Stromal cell of bone marrow (primary cell): ENCODE measurements at places on chromosomes 1 and 21.
A peak's percentile ranks its signal among the peaks of the same experiment; 100 is the strongest.

DNA sequence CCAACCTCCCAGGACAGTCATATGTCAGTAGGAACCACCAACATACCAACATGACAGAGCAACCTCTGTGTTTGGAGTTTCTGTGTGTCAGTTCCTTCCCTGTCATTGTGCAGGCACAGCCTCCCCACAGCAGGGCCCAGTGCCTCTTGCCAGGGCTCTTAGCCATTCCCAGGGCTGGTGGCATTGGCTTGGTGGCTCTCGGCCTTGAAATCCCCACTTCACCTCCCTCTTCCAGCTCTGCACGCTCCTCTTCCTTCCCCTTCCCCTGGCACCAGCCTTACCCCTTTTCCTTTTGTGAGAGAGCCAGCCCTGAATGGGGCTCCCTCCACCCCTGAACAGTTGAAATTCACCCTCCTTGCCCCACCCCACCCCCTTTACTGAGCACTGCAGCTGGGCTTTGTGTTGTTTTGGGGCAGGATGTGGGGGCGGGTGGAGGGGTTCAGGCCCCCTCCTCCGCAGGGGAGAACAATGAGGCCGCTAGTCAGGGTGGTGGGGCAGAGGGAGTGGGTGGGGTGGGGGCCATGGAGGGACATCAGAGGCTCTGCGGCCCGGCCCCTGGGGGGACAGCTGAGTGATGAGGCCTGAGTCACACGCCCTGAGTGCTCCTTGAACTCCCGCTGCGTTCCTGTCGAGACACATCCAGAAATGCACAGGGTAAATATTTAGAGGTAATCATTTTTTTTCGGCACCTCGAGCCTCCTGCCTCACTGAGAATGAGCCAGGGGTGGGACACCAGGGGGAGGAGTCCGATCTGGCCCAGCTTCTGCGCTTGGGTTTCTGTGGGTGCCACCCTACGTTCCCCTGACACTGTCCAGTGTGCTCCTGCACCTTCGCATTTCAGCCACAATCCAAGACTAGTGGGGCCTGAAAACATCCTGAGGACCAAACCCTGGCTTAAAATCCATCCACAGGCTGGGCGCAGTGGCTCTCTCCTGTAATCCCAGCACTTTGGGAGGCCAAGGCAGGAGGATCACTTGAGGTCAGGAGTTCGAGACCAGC, 28.6 kb downstream of the LGR6 start:
- no peak for DNase-seq

- no peak for DNase-seq
These were observed 91.6 kb downstream of the RGL1 start for GRCh38 chr1:183896466-183897048.

DNA sequence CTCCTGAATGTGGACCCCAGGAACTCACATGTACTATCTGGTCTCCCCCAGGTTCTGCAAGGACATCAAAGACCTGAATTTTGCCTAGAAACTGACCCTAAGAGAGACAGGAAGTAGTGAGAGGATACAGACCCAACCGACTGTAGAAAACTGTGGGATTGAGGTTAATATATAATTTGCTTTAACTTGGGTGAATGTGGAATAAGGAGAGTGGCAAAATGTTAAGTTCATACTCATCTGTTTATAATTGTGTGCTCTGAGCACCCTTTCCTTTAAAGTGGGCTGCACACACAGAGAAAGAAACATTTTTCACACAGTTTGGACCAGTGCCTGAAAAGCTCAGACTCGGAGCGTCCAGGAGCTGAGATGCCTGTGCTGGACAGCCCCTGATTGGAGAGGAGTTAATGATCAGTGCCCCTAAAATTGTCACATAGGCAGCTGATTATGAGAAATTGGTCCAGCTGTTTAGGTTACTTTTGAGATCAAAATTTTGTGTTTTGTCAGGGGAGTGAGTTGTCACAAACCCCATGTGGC, 37.2 kb downstream of the ROR1 start:
- DNase-seq: no peak

- DNase-seq: no peak
These were observed 33.1 kb upstream of the GORAB start for GRCh38 chr1:170498876-170499275.

- DNase-seq: no peak
These were observed 29.1 kb downstream of the ZBTB17 start for GRCh38 chr1:15946571-15947381.

DNA sequence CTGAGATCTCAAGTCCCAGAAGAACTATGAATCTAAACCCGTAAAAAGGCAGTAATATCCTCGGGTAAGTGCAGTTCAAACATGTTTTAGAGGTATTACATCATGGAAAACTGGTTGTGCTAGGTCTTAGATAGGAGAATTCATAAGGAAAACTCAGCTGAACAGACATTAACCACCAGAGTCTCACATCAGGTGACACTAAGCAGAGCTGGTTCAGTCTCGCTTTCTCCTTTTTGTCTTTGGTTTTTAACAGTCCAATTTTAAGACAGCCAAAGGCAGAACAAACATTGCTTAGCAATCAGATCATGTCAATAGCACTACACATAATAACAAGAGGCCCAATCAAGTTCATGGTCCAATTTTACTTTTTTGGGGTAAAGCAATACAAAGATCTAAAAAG, 63.1 kb upstream of the MUTYH start:
- no peak for DNase-seq

DNA sequence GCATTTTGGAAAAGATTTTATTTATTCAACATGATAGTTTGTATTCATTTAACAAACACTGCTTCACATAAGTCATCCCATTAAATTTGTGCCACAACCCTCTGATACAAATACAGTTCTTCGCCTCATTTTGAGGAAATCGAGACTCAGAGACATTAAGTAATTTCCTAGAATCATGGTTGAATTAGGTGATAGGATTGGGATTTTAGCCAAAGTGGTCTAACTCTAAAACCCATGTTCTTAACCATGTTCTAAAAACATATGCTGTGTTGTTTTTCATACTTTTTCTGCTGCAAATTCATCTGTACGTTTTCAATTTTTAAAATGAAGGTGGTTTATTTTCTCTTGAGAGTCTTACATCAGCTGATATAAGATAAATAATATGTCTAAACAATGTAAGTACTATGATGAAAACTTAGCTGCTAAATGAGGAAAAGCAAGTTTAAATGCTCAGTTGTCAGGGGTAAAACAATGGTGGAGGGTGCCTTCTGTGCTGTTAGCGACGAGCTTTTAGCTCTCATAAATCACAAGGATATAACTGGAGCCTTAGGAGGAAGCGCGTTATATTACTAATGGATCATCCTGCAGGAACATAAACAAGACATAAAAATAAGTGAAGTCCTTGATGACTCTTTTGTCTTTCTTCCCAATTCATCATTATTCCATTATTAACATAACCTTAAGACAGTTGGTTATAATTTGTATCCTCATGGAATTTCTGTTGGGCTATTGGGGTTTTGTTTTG, 97.7 kb downstream of the CACHD1 start:
- no peak for DNase-seq

GRCh38 chr1:156490401-156491032, 10.1 kb downstream of the MEF2D start:
- no peak for DNase-seq

DNA sequence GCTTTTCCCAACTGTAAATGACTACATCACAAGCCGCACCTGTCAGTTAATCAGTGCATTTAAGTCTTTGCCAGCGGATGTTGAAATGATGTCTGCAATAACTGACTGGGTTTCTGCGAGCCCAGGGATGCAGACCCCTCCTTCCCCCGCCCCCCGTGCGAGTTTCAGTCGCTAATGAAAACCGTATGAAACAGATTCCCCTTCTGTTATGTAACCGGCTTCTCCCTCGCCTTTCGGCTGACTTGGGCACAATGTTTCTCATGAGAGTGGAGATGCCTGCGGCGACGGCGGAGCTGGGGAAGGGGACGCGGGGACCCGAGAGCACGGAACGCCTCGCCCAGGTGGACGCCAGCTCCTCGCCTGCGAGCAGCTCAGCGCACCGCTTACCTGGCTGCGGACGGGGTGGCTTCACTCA, 753 bp downstream of the KCNJ6 start:
- no peak for DNase-seq

DNA sequence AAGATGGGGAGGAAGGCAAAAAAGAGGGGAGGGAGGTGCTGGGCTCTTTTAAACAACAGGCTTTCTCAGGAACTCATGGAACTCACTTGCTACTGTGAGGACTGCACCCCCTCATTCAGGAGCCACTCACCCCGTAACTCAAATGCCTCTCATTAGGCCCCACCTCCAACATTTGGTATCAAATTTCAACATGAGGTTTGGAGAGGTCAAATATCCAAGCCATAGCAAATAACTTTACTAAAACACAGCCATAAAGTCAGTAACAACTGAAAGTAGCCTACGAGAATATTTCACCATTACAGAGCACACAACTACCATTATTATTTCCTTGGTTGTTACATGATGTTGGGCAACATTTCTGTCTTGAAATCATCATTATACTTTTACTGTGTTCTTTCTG, 13.1 kb upstream of the DMRTB1 start:
- DNase-seq: no peak

DNA sequence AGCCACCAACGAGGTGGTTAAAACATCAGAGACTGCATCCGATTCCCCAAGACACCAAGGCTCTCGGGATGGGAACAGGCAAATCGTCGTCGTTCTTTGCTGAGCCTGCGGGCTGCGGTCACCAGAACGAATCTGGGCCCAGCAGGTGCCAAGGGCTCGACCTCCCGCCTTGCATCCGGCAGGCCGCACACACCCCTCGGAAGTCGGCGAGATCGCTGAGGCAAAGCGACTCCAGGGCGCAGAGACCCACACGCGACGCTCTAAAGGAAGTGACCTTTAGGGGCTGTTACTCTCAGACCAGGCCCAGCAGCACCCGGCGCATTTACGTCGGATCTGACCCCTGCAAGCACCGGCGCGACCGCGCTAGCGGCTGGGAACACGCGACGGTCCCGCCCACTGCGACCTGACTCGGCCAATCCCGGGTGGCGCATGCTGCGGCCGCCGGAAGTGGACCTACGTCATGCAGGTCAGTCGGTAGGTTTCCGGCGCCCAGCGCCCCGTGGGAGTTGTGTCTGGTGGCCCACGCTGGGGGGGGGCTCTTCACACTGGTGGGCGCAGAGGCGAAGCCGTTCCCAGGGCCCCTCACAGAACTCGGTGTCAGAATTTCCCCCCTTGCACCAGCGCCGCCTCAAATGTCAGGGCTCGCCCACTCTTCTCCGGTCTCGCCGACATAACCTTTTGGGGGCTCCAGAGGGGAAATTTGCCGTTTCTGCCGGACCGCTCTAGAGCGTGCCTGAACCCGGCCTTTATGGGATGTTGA, 7.5 kb upstream of the PARK7 start:
- DNase-seq: peak; percentile 66

GRCh38 chr1:179141592-179142251, 59.9 kb downstream of the TOR3A start:
- DNase-seq: peak; percentile 67

DNA sequence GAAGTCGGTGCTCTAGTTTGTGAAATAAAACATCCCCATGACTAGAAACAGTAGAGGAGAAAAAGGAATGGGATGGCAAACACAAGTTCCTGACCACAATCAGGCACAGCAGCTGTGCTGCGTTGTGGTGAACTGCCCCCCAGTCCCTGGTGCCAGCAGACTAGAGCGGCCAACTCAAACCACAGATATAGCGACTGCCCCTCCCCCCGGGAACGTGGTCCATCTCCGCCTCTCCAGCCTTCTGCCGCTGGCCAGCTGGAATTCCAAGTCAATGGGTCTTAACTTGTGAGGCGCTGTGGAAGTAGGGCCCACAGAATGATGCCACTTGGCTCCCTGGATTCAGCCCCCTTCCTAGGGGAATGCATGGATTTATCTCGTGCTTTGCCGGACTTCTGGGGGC, 41.6 kb upstream of the ZNF678 start:
- no peak for DNase-seq

- no peak for DNase-seq
These were observed 17.7 kb downstream of the TNR start for GRCh38 chr1:175725684-175726083.

- DNase-seq: no peak
These were observed 94.5 kb downstream of the CD58 start for GRCh38 chr1:116476321-116476720.

- DNase-seq: no peak
These were observed 28.9 kb upstream of the DEPDC1 start for GRCh38 chr1:68525781-68526180.

DNA sequence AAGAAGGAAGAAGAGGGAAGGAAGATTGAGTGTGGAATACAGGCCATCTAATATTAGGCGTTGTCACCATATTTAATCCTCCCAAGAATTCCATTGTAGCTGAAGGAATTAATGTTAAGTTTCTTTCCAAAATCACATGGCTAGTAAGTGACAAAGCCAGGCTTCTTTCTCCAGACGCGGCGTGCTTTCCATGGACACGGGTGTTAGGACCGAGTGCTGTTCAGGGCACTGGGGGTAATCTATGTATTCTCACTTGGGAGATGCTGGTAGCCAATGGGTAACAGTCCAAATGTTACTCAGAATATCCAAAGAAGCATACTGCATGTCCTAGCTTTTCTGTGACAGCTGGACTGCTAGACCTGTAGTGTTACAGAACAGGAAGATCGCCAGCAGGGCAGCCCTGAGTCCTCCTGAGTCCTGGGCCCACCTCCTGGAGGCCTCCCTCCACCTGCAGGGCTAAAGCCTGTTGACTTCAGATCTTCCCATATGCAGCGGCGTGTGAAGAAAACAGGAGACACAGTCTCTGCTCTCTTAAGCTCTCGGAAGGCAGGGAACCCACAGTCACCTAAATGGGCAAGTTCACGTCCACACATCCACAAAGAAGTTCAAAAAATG, 5.3 kb downstream of the IGSF9 start:
- no peak for DNase-seq

DNA sequence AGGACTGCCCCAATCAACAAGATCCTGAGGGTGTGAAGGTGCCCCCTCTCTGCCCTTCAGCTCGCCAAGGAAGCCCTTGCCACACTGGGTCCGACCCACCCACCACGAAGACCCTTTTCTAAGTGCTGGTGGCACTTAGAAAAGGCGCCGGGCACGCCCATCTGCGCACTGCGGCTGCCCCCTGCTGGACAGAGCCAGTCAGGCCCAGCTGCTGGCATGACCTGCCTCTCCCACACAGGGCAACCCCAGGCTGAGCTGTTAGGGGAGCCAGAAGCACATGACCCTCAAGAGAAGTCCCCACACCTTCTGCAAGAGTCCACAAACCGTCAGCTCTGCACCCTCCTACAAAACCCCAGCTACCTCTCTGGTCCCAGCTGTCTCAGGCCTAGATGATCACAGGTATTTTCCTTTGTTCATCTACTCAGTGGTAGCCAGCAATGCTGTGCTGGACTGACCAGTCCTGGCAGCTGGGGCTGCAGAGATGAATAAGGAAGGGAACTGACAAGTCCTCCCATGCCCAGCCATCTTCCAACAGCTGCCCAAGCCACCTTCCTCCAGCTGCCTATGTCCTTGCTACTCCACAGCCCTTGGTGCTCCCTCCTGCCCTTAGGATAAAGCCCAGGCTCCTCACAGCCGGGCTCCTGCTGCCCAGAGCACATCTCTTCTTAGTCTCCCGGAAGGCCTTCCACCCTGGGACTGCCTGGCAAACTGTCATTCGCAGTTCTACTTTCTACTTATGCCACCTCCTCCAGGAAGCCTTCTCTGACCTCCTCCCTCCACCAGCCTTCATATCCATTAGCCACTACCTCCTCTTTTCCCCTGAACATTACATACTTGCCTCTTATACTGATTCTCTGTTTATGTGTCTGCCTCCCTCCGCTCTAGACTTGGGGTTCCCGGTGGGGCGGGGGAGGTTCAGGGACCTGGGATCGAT, 39.8 kb upstream of the ZC3H12A start:
- DNase-seq: peak; percentile 18
